ENCODE measurements at places on chromosomes 6 and 20.

- DNase-seq: peak; percentile 76
These were observed 5.1 kb upstream of the ADAM33 start for GRCh38 chr20:3686867-3687321.

- DNase-seq: no peak
These were observed 55.5 kb downstream of the PDE7B start for GRCh38 chr6:135906972-135907465.

DNA sequence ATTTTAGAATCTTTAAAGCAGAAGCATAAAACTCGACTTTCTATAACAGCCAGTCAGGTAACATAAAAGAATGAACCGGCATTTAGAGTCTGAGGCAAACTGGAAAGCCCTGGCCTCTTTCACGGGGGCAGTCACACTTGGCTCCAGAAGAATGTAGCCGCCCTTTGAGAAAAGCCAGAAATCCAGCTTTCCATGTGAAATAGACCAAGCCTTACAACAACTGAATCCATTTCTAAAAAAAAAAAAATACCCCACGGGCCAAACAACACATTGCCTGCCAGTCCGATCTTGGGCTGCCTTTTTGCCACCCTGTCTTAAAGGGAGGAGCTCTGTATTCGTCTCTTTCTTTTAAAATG, 252.9 kb upstream of the TAB2 start:
- no peak for DNase-seq

GRCh38 chr6:27279513-27280063, 32.1 kb downstream of the PRSS16 start:
- DNase-seq: no peak

GRCh38 chr6:3411967-3412778, 44.7 kb downstream of the SLC22A23 start:
- DNase-seq: no peak

- peak; percentile 80 for DNase-seq
These were observed 14.2 kb downstream of the SLC22A23 start for GRCh38 chr6:3442431-3443220.

Data from kidney glomerular epithelial cell (primary cell).